ENCODE measurements at places on chromosomes 3 and 15.

GRCh38 chr3:170524073-170524472 is 61.8 kb downstream of the SLC7A14 start:
- DNase-seq, result peak; percentile 98

DNA sequence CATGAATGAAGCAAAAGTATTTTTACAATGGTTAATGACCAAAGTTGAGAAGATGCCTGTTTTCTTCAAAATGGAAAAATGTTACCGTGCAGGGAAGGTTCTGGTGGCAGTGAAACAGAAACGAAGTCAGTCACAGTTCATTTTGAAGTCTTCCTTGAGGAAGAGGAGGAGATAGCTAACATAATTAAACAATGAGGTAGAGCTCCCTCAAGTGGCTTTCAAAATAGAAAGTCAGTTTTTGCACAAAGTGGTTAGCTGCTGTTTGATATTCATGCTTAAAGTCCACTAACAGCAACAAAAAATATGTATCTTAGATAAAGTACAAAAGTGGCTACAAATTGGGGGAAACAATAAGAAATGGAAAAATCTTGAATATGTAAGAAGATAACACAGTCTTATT is 87.3 kb downstream of the TFG start:
- no peak for DNase-seq

DNA sequence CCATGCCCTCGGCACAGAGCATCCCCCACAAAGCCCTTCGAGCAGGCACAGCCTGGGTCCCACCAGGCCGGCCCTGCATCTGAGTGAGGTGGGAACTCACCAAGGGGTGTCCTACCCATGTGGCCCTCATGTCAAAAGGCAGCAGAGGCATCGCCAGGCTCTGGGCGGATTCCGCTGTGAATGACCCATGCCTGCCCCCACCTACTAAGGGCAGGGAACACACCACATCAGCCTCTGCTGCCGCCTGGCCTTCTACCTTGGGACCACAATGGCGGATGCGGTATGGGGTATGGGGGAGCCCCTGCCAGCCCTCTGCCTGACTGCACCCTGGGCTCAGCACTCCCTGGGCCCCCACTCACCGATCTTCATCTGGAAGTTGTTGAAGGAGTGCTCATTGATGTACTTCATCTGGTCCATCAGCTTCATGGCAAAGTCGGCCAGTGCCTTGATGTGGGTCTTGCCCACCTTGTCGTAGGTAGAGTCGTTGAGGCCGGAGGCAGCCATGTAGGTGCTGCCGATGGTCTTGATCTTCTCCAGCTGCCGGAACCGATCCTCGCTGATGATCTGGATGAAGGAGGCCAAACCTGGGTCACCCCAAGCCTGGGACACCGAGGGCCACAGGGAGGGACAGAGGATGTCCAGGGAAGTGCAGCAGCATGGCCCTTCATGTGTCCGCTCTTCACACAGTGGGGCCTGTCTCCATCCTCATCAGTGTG is 87.8 kb downstream of the SEC22A start:
- no peak for DNase-seq

DNA sequence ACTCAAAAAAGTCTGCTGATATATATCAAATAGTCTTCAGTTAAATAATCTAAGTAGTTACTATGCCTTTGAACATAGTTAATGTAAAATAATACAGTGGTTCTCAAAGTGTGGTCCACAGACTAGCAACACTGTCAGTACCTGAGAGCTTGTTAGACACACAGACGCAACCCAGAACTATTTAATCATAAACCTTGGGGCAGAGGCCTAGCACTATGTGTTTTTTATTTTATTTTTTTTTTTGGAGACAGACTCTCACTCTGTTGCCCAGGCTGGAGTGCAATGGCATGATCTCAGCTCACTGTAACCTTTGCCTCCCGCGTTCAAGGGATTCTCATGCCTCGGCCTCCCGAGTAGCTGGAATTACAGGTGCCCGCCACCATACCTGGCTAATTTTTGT is 34.7 kb downstream of the GRAMD1C start:
- no peak for DNase-seq

- DNase-seq, result no peak
Observed at GRCh38 chr3:52182196-52182595, 15.8 kb upstream of the ALAS1 start.

DNA sequence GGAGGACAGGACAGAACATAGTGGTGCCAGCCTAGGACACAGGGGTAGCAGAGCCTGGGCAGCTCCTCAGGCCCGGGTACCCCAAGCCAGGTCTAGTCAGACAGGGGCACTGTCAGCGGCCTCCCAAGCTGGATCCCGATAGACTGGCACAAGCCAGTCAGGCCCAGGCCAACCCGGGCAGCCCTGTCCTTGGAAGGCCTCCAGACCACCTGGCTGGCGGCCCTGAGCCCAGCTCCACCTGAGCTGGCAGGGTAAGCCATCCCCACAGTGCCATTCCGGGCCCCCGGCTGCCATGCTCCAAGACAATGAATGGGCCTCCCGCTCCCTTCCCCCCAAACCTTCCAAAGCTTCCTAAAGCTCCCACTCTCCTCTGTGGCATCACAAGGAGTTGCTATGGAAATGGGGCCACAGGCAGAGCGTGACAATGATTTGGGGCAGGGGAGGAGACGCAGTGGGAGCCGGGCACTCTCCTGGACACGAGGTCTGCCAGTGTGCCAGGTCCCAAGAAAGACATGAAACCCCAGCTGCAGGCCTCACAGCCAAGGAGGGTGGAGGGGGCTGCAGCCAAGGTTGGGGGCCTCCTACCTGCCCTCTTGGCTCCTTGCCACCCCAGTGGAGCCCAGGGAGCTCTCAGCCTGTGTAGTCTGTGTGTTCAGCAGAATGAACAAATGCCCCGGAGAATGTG is 165.6 kb upstream of the LINGO1 start:
- no peak for DNase-seq

DNA sequence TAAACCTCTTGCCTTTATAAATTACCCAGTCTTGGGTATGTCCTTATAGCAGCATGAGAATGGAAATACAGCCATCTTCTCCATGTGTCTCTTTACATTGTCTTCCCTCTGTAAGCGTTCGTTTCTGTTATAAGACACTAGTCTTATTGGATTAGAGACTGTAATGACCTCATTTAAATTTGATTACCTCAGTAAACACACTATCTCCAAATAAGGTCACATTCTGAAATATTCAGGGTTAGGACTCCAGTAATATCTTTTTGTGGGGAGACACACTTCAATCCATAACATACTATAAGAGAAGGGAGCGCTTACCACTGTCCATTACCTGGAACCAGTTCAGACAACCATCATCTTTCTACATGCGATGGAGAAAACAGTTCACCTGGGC is 34.3 kb upstream of the CD47 start:
- no peak for DNase-seq

DNA sequence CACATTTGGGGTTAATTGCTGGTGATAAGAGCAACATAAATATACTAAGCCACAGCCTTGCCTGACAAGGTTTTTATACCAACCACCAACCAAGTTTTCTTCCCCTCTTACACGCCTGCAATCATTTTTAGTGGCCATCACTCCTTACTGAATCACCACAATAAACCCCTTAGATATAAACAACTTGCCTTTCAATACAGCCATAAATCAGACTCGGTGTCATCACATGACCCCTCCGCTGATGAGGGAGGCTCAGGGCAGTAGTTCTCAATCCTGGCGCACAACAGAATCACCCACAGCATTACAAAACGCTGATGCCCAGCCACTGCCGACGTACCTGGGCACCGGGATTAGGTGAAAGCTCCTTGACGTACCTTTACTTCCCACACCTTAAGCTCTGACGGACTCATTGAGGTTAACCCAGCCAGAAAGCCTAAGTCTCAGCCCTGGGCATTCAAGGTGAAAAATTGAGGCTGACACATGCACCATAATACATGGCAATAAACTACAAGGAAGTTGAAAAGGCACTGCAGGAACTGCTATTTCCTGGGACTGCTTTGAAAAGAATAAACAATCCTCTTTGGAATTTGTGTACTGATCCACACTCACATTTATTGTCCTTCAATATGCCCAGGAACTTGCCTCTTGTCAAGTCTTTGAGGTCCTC is 17.1 kb downstream of the ADCY5 start:
- DNase-seq, result no peak

DNA sequence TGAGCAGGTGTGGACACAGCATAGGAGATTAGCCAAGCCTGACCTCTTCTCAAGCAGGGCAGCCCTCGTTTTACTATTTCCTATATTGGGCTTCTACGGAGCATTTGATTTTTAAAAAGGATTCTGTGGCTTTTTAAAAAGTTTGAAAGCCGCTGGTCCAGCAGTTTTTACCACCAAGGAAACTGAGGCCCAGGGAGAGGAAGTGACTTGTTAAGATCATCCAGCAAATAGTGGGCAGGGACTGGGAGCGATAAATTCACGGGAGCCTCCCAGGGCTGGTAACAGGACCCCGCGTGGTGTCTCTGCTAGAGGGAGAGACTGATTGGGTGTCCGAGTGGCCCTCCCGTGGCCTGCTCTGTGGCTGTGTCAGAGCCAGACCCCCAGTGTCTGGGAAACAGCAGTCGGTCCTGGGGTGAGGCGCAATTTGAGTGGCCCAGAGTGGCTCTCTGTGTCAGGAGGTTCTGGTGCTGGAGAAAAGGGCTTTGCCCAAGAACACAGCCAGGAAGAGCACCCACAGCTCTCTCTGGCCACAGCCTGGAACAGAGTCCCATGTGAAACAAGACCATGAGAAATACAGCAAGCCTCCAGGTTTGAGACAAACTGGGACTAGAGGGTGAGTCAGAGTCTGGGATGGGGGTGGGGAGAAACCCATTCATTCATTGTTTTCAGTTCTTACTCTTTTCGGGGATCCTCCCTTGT is 4.2 kb downstream of the FURIN start:
- no peak for DNase-seq

GRCh38 chr3:141255137-141255845 is 23.7 kb downstream of the PXYLP1 start:
- DNase-seq, result no peak

DNA sequence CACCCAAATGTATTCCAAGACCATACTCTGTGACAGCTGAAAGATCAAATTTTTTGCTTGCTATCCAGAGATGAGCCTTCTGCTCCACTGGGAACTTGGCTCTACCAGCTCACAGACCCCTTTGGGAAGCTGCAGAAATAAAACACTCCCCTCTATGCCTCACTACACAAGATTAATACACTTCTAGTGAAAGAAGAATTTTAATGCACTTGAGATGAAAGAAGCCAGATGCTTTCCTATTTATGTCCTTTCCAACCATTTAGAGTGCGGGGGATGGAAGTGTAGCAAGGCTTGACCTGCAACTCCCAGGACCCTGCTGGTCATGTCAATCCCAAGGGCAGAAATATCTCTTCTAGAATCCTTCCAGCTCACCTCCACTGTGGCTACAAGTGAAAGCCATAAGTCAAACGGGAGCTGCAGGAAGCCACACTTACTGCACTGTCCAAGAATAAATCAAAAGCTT is 34.7 kb downstream of the ANXA2 start:
- no peak for DNase-seq

DNA sequence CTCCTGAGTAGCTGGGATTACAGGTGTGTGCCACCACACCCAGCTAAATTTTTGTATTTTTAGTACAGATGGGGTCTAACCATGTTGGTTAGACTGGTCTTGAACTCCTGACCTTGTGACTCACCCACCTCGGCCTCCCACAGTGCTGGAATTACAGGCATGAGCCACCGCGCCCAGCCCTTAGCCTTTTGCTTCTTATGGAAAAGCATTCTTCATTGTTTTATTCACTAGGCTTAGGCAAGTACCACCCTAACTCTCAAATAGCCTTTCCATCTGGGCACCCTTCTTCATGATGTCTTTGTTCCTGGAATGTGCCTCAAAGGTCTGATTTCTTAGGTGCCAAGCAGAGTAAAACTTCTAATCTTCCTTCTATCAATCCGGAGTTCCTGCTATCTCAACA is 641.8 kb downstream of the FHIT start:
- no peak for DNase-seq

All from NCI-H2081 (cell line).